ENCODE measurements at places on chromosomes 5 and 9.
A peak's percentile ranks its signal among the peaks of the same experiment; 100 is the strongest.

GRCh38 chr9:17476401-17476800 lies 102.5 kb upstream of the SH3GL2 start:
- no peak for DNase-seq

GRCh38 chr5:38420691-38421390 lies 135.6 kb downstream of the LIFR start:
- DNase-seq, result peak; percentile 62

DNA sequence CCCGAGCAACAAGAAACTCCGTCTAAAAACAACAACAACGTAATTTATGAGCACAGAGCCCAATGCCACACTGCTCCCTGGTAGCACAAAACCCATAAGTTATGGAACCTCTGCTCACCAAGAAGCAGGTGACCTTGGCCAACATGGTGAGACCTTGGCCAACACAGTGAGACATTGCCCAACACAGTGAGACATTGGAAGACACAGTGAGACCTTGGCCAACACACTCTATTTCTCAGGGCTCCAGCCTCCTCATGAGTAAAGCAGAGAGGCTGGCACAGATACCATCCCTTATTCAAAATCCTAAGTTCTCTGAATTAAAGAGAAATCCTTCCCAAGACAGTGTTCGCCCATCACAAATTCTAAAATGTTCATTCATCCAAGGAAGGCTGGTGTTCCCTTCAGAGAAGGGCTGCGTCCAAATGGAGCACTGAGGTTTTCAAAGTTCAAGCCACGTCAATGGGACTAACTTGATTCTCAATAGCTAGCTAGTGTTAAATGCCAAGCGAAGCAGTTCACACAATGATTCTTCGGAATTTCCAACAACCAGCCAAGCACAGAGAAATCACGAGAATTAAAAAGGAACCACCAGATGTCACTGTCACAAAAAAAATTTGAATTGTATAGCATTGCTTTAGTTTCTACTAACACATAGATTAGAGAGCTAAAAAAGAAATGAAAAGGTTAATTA lies 29.5 kb downstream of the TTC39B start:
- DNase-seq, result peak; percentile 76

DNA sequence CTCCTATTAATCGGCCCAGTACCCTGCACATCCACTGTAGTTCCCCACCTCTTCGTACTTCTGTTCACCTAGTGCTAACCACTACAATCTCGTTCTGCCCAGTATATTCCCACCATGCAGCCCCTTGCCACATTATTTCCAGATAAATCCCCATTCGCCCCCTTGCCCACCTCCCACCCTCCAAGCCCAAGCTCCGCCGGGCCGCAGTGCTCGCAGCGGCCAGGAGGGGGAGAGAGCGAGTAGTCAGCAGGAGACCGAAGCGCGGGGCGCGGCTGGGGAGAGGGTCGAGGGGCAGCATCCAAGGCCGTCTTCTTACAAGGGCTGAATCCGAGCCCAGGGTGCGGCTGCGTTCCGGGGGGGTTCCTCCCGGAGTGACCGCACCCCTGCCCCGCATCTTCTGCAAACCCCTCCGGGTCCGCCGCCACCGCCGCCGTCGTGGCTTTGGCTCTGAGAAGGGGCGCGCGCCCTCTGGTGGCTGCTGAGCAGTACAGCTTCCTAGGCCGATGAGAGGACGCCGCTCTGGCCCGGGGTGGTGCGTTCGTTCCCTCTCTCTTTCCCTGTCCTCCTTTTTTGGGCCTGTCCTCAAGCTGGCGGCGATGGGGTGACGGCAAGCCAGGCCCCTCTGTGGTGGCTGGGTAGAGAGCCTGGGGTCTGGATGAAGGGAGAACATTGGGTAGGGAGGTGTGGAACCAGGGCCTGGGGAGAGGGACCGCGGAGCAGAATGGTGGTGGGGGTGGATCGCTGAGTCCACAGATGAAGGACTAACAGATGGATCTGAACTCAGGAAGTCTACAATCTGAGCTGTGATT lies 30.0 kb upstream of the PSD2 start:
- peak; percentile 95 for DNase-seq

- peak; percentile 66 for DNase-seq
Observed at GRCh38 chr5:138664276-138664943, 88.8 kb upstream of the CTNNA1 start.

DNA sequence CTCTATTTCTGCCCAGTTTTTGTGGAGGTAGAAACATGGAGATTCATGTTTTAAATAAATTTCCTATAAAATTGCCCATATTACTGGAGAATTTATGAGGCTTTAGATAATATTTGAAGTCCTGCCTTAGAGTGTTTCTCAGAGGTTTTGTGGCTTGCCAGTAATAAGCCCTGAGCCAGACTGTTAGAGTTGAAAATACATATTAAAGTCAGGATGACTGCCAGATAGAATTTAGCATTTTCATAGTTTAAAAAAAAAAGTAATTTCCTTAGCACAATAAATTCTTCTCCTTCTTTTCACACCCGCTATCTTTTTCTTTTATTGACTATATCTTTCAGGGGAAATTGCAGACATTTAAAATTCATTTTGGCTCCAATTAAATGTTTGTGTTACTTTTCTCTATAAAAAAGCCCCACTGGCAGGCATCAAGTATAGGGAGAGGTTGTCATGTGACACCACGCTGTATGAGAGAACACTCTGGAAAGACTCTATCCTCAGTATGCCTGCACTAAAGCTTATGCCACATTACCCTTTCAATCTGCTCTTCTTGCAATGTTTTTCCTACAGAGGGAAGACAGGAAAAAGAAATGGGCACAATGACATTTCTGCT lies 135.2 kb downstream of the MPDZ start:
- DNase-seq, result no peak

GRCh38 chr9:4207881-4208615 lies 91.8 kb downstream of the GLIS3 start:
- DNase-seq, result no peak

DNA sequence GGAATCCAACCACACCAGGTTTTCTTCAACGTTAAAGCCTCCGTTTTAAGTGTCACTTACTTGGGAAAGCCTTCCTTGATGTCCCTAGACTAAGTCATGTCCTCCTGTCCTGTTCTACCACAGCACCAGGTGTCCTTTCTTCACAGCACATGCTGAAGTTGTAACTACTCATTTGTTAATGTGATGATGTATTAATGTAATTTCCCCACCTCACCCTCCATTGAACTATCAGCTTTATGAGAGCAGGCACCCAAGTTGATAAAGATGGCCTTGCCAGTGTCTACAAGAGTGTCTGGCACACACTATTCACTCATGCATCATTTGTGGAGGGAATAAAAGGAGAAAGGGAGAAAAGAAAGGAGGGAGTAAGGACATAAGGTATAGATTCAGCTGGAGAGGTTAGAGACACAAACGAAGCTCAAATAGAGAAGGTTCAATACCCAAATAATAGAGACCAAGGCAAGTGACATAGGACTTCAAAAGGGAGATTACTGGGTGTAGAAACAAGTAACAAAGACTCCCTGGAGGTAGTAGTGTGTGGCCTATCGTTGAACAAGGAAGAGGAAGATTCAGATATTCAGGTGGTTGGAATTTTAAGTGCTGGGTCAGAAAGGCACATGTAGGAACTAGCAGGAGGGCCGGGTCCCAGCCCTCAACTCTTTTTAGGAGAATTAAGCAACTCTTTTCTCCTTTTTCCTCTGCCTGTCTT lies 6.6 kb downstream of the ITK start:
- DNase-seq, result no peak

DNA sequence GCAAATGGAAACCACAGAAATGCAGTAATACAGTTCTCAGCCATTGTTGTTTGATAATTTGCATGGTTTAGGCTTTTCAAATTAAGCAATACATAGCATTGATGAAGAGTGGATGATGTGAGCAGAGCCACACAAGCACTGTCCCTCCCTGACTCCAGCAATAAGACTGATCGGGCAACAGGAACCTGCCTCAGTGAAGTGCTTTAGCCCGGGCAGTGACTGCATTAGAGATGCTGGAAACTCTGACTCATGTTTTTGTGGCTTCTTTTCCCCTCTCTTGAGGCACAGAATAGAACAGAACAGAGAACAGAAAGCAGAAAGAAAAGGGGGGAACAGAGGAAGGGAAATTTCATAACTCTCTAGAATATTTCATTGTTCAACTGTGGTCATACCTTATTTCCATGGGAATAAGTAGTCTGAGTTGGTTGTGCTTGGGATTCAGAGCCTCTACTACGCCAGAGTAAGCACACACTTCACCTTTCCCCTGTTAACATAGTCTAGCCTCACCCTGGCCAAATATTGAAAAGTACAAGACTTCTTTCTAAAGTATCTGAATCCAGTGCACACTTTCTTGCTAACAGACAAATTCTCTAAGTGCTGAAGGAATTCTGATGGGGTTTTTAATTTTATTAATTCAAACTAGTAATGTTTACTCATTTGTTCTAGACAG lies 164.8 kb upstream of the VCAN start:
- peak; percentile 88 for DNase-seq

- no peak for DNase-seq
Observed at GRCh38 chr5:113161806-113162205, 185.2 kb downstream of the DCP2 start.

GRCh38 chr9:18056269-18056992 lies 417.5 kb upstream of the ADAMTSL1 start:
- no peak for DNase-seq

DNA sequence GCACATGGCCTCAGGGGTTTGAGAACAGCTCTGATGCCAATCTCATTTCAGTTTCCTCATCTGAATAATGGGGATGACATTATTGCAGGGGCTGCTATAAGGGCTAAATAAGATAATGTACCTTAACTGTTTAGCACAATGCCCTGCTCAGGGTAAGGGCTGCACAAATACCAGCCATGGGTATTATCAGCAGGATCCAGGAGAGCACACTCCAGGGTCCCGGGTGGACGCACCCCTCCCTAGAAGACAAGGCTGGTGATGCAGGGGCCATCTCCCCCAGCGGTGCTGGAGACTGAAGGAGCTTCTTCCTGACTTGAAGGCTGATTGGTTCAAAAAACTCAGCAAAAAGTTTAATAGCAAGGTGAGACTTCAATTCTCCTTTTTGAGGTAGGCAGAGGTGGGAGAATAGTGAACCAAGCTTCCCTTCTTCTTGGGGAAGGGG lies 2.7 kb upstream of the CXXC5 start:
- DNase-seq, result no peak

DNA sequence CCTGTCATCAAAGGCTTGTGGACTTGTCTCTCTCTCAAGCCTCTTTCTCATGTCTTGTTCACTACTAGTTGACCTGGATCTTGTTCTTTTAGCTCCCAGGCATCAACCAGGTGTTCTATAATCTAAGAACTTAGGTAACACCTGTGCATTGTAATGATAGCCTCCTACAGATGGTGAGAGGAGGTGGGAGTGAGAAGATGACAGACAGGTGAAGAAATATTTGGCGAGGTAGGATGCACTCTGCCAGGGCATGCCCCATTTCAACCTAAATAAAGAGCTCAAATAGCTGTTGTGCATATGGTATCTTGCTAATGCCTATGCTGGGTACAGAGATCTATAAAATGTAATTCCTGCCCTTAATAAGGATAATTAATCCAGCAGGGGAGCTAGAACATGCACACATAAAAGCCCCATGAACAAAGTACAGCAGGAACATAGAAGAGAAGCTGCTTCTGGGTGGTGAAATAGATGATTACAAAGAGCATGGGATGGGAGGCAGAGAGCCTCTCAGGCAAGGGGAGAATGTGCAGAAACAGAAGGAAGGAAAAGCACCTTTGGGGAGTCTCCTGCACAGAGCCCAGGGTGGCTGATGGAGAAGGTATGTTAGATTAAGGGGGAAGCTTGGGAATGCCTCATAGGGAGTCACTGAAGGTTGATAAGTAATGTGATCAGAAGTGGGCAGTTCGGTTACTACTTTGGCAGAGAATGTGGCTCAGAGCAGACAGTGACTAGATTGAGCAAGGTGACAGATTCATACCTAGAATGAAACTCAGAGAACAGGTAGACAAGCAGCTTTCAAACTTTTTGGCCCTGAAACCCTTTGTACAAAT lies 28.0 kb upstream of the PLIN2 start:
- no peak for DNase-seq

- DNase-seq, result no peak
Observed at GRCh38 chr9:105219291-105219805, 25.1 kb upstream of the SLC44A1 start.

Data from suppressor macrophage treated with lipopolysaccharide for 1 hour (primary cell).